Fibroblast of the aortic adventitia (primary cell): ENCODE measurements at places on chromosomes 5 and 9. TPM values are rescaled to one million over a fixed set of nuclear protein-coding genes. Genes with fewer than 3 reads are reported as not detected.

NR2F1-AS1 gene
- total RNA-seq = 11.8 and 23.7 TPM in 2 replicates

DEPDC1B gene
- total RNA-seq = 1.2 and 8.0 TPM in 2 replicates

FOXI1 gene
- not detected in 2 replicates for total RNA-seq

ABCA1 gene
- 40.1 and 45.0 TPM in 2 replicates for total RNA-seq

TMC1 gene
- total RNA-seq = 0.36 and 0.49 TPM in 2 replicates

QRFP gene
- total RNA-seq = not detected in 2 replicates

TESK1 gene
- total RNA-seq = 13.3 and 21.3 TPM in 2 replicates

CCL27 gene
- not detected in 2 replicates for total RNA-seq

NDFIP1 gene
- total RNA-seq = 36.3 and 71.4 TPM in 2 replicates

COL15A1 gene
- 25.1 and 25.3 TPM in 2 replicates for total RNA-seq

COL23A1 gene
- 0.57 TPM in 1 of 2 replicates, not detected in the other for total RNA-seq

ZDHHC11B gene
- under 0.01 and 0.74 TPM in 2 replicates for total RNA-seq

IRX4 gene
- not detected in 2 replicates for total RNA-seq

ELOVL7 gene
- total RNA-seq = 0.18 TPM in 1 of 2 replicates, not detected in the other

PHYHD1 gene
- 8.5 and 13.1 TPM in 2 replicates for total RNA-seq

FRRS1L gene
- total RNA-seq = 0.08 and 0.18 TPM in 2 replicates

MRPS30 gene
- total RNA-seq = 78.6 and 78.9 TPM in 2 replicates

TSLP gene
- total RNA-seq = 1.4 and 20.8 TPM in 2 replicates

ITGA2 gene
- 9.1 and 171 TPM in 2 replicates for total RNA-seq

TAF11L10 gene
- total RNA-seq = not detected in 2 replicates

OR1J2 gene
- total RNA-seq = 1.6 TPM in 1 of 2 replicates, not detected in the other

CD180 gene
- total RNA-seq = 0.09 and 0.16 TPM in 2 replicates

PDZD2 gene
- total RNA-seq = under 0.01 and 2.5 TPM in 2 replicates

ORM2 gene
- total RNA-seq = not detected in 2 replicates

CSF2 gene
- not detected in 2 replicates for total RNA-seq

CDC14B gene
- total RNA-seq = 30.3 and 31.5 TPM in 2 replicates

ENTREP1 gene
- total RNA-seq = 0.18 and 0.41 TPM in 2 replicates

SEMA4D gene
- total RNA-seq = 0.36 TPM in 1 of 2 replicates, not detected in the other

SVEP1 gene
- total RNA-seq = 50.2 and 101 TPM in 2 replicates

LSM11 gene
- total RNA-seq = 4.9 and 5.2 TPM in 2 replicates

KLF4 gene
- 16.8 and 43.9 TPM in 2 replicates for total RNA-seq

WNK2 gene
- total RNA-seq = not detected in 2 replicates

NIPSNAP3A gene
- total RNA-seq = 52.9 and 56.6 TPM in 2 replicates

DIPK1B gene
- total RNA-seq = 0.45 and 0.98 TPM in 2 replicates

CXCL14 gene
- 0.18 and 0.33 TPM in 2 replicates for total RNA-seq

PCDHB14 gene
- 0.45 and 0.74 TPM in 2 replicates for total RNA-seq

FOXD4 gene
- total RNA-seq = 0.27 TPM in 1 of 2 replicates, not detected in the other

CKS2 gene
- 4.2 and 104 TPM in 2 replicates for total RNA-seq

LCN1 gene
- not detected in 2 replicates for total RNA-seq

EQTN gene
- total RNA-seq = not detected in 2 replicates

IL33 gene
- 73.9 and 215 TPM in 2 replicates for total RNA-seq

LMBRD2 gene
- total RNA-seq = 17.6 and 22.1 TPM in 2 replicates

MEIKIN gene
- not detected in 2 replicates for total RNA-seq
